Stimulated activated CD4-positive, alpha-beta T cell treated with anti-CD3 and anti-CD28 coated beads, Interleukin-15, amount 100 ng/mL, for 48 hours (primary cell): ENCODE measurements at places on chromosomes 2 and 18.

GRCh38 chr2:132439703-132440398 is 23.2 kb downstream of the GPR39 start:
- no peak for DNase-seq

- peak; percentile 46 for DNase-seq
These were observed 795 bp downstream of the METTL21A start for GRCh38 chr2:207624185-207625013.

DNA sequence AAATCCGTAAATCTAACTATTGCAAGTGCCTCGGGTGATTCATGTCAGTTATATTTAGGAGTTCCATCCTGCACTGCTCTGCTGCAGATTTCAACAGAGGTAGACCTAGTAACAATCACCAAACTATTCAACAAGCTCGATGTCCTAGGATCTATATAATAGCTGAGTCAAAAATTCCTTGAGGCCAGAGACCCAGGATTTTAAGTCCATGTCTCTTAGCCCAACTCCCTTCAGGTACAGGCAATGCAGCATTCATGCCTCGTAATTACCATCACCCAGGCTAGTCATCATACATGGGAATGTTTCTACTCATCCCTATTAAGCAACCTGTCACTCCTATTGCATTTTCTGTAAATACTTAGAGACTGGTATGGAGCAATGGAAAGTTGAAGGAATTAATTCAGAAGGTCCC is 729 bp downstream of the TM4SF20 start:
- DNase-seq, result no peak

DNA sequence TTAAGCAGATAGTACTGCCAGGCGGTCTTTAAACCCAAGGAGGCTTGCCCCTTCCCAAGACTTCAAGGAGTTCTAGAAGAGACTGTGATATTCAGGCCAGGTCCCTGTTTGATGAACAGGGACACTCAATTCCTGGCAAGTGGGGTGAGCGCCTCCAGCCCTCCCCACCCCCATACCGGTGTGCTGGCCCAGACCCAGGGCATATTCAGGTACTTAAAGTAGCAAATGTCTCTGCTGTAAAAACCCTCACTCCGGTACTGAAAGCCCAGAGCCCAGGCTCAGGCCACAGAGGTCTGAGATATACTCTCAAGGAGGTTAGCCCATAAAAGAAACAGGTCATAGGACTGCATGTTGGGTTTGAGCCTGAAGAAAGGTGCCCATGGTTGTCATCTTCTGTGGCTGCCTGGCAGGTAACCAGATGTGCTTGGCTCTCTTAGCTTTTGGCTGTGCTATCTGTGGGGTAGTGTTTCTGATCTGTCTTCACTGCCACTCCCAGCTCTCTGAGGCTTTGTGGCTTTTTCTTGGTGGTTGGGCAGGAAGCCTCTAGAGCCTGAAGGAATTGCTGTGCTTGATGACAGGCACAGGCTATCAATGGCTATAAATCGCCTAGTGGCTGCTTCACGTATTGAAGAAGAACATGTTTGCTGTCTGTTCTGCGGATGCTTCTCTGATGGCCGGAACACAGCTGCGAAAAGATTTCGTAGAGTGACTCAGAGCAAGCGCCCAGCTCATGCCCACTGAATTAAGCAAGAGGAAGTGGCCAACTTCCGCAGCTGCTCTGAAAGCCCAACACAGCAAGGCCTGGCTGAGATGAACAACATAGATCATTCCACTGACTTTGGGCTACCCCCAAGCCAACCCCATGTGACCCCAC is 63.3 kb upstream of the ALPP start:
- DNase-seq, result peak; percentile 61

GRCh38 chr2:121085801-121086200 is 199.2 kb downstream of the TFCP2L1 start:
- DNase-seq, result no peak
